ENCODE measurements at places on chromosomes 3 and 15. TPM values are rescaled to one million over a fixed set of nuclear protein-coding genes. Genes with fewer than 3 reads are reported as not detected.

DNA sequence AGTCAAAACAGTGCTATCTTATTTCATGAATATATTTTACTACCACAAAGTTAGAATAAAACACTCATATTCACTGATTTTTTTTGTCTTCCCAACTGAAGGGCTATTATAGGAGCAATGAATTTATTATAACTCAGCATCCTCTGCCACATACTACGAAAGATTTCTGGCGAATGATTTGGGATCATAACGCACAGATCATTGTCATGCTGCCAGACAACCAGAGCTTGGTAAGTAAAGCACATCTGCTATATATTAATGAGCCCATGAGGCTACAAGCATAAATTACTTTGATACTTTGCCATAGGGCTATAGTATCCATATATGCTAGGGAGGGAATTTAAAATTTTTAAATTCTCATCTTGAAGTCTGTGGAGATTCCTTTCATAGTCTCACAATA, 95.9 kb downstream of the FEZF2 start:
- no peak for DNase-seq

DNA sequence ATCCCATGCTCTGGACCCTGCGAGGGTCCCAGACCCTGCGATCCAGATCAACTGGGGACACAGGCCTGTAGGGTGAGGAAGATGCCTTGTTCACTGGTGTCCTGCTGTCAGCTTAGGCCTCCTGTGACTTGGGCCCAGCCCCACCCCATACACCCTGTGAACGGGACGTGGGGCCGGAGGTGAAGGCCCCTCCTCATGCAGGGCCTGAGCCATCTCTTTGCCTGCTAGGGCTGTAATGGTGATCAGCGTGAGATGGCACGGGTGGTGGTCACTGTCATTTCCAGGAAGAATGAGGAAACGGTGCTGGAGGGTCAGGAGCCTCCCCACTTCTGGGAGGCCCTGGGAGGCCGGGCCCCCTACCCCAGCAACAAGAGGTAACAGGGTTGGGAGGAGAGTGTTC, 12.4 kb downstream of the VILL start:
- DNase-seq, result no peak

DNA sequence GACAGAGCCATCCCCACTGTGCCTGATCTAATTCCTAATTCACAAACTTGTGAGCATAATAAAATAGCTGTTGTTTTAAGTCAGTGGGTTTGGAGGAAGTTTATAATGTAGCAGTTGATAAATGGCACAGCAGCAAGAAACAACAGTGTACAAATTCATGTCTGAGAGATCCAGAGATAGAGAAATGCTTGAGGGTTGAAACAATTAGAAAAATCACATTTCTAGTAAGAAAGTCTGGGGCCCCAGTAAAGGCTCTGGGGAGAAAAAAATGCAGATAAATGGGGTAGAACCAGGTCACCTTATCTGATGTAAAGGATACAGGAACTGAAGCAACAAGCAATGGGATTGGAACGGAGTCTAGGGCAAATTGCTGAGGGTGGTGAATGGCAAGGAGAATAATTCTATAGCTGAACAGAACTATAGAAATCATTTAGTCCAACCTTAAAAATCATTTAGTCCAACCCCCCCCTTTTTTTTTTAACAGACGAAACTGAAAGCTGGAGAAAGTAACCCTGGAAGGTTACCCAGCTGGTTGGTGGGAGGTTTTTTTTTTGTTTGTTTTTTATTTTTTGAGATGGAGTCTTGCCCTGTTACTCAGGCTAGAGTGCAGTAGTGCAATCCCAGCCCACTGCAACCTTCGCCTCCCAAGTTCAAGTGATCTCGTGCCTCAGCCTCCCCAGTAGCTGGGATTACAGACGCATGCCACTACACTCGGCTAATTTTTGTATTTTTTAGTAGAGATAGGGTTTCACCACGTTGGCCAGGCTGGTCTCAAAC, 14.3 kb upstream of the SHQ1 start:
- DNase-seq, result no peak

DNA sequence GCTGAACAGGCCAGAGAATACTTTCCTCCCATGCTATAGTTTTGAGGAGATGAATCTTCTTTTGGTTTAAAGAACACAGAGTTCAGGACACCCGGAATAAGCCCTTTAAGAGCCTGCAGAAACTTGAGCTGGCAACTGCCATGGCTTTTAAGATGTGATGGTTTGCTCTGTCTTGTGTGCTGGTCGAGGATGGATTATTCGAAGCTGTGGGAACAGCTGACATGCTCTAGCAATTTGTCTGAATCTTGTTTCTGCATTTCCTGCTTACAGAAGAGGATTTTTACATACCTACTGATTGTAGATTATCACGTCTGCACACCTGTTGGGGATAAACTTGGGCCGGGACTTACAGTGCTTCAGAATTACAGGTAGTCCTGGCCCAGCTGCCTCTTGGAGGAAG, 396.9 kb downstream of the LRTM1 start:
- DNase-seq, result no peak

GRCh38 chr3:127967316-127967715, 52.3 kb downstream of the KBTBD12 start:
- DNase-seq, result no peak

Gene AADAC
- polyA plus RNA-seq, result not detected
